Activated CD4-positive, alpha-beta T cell treated with anti-CD3 and anti-CD28 coated beads for 1 hour (primary cell): ENCODE measurements at places on chromosomes 7 and 10.

- DNase-seq: no peak
These were observed 20.2 kb upstream of the GRIFIN start for GRCh38 chr7:2496375-2496774.

DNA sequence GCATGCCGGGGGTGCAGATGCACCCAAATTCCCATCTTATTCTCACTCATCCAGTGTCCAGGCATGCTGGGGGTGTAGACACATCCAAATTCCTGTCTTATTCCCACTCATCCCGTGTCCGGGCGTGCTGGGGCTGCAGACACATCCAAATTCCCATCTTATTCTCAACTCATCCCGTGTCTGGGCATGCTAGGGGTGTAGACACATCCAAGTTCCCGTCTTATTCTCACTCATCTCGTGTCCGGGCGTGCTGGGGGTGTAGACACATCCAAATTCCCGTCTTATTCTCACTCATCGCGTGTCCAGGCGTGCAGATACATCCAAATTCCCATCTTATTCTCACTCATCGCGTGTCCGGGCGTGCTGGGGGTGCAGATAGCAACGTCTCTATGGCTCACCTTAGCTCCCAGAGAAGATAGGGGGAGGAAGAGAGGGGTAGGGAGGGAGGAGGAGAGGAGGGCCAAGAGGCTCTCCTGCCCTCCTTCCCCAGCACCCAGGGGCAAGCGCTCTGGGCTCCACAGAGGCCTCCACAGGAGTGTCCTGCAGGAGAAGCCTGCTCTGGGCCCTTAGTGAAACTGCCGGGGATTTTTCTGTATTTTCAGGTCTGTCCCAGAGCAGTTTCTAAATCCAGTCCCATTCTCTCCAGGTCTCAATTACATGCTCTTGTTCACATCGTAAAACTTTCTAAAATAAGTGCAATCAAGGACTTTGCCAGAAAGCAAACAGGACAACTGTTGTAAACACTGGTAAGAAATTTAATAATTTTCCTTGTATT is 210.8 kb downstream of the DIP2C start:
- DNase-seq: no peak

- no peak for DNase-seq
These were observed 81.6 kb upstream of the PFKP start for GRCh38 chr10:2985729-2986232.

DNA sequence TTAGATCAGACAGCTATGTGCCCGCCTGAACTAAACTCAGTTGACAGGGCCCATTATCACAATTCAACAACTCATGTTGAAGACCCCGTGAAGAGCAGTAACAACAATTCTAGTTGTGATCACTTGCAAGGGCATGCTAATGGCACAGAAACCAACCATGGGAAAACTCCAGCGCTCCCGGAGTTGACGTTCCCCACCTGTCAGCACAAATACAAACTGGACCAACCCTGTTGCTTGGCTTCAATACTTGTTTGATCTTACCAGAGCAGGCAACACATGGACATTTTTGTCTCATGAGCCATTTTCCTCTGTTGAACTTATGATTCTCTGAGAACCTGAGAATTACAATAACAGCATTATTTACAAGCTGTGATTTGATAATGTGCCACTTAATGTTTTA is 119.0 kb upstream of the LANCL2 start:
- DNase-seq: no peak

GRCh38 chr7:101233907-101234547 is 3.6 kb downstream of the CLDN15 start:
- no peak for DNase-seq

GRCh38 chr10:17907641-17908040 is 44.1 kb upstream of the SLC39A12 start:
- no peak for DNase-seq

GRCh38 chr10:30813872-30814481 is 184.4 kb upstream of the LYZL2 start:
- no peak for DNase-seq

- no peak for DNase-seq
These were observed 59.1 kb downstream of the BPGM start for GRCh38 chr7:134705716-134706115.

DNA sequence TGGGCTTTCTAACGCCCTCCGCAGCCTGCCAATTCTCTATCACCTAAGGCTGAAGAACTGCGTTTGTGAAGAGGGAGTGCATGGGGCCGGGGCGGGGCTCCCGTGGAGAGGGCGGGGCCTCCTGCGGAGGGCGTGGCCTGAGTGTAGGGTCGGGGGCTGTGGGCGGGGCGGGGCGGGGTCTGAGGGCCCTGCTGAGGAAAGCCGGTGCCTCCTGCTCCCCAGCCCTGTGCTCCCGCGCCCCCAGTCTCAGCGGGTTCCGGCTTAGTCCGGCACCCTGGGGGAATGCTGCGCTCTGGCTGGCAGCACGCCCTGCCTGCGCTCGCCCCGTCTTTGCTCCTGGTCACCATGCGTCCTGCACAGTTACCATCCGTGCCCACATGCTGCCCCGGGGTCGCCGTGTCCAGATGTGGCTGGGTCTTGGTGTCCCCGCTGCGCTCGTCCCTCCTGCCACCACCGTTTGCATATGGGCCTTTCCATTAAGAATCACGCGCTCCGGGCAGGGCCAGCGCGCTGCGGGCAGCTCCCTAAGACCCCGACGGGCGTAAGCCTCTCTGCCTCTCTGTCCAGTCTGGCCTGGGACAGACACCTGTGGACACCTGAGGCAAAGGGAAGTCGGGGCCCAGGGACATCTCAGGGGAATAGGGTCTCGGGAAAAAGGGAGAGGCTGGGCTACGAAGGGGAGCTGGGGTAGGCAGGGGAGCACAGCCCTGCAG is 144.0 kb upstream of the RET start:
- peak; percentile 52 for DNase-seq

DNA sequence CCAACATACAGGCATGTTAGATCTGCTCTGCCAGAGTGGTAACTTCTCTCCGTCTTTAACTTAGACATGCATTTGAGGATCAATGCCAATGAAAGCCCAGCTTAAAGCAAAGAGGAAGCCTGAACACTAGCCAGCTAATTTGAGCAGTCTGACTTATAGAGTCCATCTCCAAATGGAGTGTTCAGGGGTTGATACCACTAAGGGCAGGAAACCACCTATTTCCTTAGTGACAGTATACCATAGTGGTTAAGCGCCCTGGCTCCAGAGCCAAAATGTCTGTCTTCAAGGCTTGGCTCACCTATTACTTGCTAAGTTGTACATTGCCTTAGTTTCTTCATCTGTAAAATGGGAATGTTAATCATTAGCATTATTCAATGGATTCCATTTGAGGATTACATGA is 678.5 kb downstream of the KCNMA1 start:
- no peak for DNase-seq

GRCh38 chr10:52653263-52653909 is 119.2 kb downstream of the MBL2 start:
- no peak for DNase-seq

- no peak for DNase-seq
These were observed 42.3 kb downstream of the GRID2IP start for GRCh38 chr7:6508950-6509349.

GRCh38 chr7:84095971-84096370 is 98.6 kb downstream of the SEMA3A start:
- no peak for DNase-seq

DNA sequence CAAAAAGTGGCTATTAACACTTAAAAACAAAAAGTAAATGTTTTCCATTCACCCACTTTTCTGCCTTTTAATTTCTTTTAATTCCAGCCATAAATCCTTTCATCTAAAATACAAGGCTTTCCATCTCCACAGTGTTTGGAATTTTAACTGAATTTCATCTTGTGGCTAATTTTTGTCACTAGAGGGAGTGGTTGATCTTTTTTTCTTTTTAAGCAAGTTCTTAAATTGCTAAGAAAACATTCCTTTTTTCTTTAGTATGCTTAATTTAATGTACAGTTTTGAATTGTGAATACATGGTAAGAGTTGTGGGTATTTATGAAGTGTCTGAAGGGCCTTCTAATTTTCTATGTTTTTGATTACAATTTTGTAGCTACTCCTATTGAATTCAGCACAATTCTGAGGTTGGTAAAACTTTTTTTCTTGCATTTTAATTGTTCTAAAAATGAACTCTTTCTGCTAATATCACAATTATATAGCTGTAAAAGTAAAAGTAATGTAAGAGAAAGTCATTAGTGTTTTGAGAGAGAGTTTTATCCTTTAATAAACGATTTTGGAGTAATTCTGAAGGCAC is 54.9 kb upstream of the ANK3 start:
- no peak for DNase-seq

DNA sequence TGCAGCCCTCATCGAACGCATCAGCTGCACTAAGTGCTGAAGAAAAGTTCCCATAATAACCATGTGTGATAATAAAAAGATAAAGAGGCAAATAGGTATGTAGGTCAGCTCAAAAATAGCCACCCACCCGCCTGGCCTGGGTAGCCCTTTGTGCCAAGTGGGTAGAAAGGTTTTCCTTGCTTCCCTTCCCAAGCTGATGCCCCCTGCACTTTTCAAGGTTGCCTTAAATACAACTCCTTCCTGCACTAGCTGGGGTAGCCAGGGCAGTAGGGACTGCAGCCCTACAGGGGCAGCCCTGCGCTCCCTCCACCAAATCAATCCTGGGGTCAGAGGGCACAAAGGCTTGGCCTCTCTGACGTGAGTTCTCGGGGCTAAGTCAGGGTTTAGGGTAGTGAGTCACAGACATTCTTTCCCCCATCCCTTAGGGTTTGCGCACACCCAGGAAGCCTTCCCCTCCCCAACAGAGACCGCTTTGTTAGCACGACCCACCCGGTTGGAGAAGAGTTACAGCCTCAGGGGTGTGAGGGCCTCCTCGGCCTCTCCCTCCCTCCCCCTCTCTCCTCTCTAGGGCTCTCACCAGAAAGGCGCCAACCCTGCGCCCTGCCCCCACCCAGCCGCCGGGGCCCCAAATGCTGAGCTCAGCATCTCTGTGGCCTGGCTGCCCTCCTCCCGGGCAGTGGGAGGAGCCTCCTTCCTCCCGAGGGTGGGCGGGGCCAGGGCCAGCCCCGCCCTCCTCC is 13.3 kb upstream of the DDIT4 start:
- DNase-seq: peak; percentile 63

DNA sequence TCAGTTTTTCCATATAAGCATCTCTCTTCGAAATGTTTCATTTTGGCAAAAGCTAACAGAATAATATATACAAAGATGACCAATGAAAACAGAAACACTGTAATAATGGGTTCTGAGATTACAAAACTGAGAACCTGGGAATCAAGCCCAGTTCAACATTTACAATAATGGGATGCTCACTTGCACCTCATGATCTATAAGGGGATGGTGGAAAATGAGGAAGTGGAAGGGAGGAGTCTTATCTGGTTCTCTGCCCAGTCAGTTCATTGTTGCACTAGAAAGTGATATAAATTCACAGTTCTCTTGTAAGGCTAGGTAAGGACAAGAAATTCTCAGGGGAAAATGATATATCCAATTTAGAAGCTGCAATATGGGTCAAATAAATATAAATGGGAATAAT is 31.7 kb upstream of the RHOBTB1 start:
- DNase-seq: no peak

- no peak for DNase-seq
These were observed 95.7 kb downstream of the TCERG1L start for GRCh38 chr10:131215776-131216175.

DNA sequence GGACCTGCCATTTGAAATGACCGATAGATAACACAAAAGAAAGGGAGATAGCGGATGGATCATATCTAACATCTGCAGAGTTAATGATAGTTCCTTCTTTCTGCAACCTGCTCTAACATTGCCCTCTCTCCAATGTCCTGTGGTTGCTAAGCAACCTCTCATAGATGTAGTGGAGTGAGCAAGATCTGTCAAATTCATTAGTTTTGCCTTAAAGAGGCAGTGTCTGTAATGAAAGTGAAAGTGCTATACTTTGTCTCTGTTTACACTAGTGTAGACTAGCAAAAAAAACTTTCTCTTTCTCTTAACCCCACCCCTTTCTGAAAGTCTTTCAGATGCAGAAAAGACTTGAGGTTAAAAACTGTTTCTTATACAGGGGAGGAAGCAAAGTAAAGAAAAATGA is 1196.9 kb downstream of the SORCS3 start:
- DNase-seq: no peak

DNA sequence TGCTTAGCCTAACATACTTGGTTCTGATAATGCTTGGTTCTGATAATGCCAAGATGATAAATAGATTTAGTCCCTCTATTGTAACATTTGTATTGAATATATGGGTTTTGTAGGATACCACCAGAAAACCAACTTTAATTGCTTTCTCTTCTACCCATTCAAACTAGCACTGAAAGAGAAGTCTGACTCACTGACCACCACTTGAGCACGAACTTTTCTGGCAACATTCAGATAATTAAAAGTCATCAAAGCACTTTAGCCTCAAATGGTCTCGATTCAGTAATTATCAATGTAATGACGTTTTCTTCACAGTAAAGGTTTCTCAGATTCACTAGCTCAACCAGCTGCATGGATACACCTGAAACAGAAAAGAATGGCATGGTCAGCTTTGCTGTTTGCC is 63.0 kb downstream of the HDAC9 start:
- DNase-seq: no peak

DNA sequence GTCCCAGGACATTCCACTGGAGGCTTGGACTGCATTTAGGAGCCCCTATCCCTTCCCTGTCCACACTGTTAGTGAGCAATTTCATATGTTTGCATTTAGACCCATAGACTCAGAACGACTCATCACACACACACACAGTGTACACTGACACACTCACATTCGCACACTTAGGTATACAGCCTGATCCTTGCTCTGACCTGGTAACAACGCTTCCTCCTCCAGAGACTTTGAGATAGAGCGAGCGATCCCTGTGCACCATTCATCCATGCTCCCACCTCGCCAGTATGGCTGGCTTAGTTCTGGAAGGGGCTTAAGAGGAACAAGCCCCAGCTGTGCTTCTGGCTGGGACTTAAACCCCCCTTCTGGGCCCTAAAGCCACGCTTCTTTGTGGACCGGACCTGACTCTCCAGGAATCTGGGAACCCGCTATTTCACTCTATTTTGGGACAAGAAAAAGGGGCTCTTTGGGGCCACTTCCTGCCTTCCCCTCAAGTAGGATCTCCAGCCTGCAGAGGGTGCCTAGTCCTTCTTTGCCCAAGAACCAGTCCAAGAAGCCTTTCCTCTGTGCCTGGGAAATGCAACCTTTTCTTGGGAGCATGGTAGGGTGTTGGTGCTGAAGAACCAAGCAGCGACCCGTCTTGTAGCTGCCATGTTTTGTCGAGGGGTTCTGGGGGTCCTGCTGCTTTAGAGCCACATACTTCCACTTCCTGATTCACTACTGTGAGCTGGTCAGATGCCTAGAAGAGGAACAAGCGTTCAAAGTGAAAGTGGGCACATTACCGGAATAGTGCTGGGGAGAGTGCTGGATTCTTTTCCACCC is 1.1 kb upstream of the HOXA13 start:
- no peak for DNase-seq
